ENCODE measurements at places on chromosomes 7 and 10.

DNA sequence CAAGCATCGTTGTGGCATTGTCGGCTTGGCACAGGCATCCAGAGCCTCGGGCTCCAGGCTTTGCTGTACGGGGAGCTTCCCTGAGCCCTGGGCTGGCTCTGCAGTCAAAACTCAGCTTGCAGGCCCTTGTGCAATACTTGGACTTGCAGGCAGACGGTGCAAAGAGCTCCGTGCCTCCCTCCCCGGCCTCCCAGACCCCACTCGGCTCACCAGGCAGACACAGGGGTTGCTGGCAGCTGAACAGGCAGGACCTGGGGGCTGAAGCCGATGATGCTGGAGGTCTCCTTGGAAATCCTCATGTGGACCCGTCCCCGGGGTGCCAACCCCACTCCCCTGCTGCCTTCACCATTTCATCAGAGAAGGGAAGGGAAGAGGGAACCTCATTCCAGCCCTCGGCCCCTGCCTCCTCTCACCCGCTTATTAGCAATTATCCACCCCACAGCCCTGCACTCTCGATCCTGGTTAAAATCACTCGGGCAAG, 59.6 kb upstream of the GNA12 start:
- DNase-seq: no peak

DNA sequence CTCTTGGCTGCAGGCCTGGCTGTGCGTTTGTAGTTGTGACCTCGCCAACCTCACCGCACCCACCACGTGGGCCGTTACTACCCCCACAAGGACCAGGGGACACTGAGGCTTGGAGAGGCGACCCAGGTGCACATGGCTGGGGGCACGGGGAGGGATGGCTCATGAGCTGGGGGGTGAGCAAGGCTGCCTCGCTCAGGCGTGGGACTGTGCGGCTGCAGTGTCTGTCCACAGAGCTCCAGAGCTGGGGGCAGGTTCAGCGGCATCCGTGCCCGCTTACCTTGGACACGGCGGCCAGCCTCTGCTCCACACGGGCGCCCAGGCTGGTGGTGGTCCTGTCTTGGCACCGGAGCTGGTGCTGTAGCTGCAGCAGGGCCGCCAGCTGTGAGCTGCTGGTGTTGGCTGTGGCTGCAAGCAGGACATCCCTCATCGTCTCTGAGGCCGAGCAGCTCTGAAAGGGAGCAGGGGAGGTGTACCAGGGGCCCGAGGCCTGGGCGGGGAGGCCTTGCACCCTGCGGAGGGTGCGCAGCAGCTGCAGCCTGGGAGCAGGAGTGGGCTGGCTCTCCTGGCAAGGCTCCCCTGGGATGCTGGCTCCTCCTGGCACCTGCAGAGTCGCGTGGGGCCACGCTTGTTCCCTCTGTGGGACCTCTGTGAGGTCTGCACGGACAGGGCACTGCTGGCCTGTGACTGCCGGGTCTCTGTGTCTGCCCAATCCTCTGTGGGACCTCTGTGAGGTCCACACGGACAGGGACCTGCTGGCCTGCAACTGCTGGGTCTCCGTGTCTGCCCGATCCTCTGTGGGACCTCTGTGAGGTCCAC, 60.0 kb upstream of the NKX6-2 start:
- DNase-seq: no peak

GRCh38 chr7:146116521-146117222, at the start of gene CNTNAP2:
TSS of gene CNTNAP2 (plus strand) at chr7:146116801. CDS start at chr7:146116877, 76 bp downstream.
- no peak for DNase-seq

GRCh38 chr10:83432261-83433045, 706.9 kb upstream of the GHITM start:
- no peak for DNase-seq

DNA sequence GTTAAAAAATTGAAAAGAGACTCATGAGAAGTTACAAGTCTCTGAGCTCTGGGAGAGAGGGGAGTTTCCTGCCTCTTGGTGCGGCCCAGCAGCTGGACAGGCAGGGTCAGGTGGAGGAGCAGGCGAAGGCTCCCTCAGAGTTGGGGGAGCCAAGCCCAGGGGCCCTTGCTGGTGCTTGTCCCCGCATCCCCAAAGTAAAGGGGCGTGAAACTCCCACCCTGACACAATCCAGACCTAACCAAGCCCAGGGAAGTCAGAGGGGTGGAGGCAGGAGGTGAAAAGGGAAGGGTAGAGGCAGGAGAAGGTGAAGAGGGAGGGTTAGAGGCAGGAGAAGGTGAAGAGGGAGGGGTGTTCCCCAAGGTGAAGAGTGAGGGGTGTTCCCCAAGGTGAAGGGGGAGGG, 322.8 kb downstream of the GLRX3 start:
- DNase-seq: no peak

GRCh38 chr10:120181154-120181553, 275.9 kb upstream of the PLPP4 start:
- DNase-seq: no peak

- no peak for DNase-seq
Observed at GRCh38 chr7:3867863-3868262, 566.8 kb downstream of the SDK1 start.

DNA sequence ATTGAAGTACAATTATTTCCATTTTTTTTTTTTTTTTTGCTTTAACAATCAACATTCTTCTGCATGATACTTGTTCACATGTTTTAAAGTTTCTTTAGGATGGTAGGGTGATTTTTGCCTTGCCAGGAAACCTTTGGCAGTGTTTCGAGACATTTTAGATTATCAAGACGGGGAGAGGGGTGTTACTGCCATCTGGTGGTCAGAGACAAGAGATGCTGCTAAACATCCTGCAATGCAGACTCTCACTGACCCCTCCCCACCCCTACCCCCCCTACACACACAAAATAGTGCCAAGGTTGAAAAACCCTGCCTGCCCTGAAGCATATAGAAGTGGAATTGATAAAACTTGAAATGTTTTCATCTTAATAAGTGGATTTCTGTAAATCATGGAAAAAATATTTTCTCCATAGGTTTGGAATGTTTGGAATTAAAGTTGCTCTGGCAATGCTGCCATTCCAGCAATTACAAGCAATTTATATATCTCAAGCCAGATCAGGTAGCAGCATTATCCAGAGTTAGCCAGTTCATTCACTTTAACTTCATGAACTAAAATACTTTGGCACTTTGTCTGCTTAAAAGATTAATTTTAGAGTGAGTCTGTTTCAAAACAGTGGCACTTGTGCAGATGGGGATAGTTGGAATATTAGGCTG, 62.1 kb downstream of the SDHAF3 start:
- DNase-seq: peak; percentile 62

DNA sequence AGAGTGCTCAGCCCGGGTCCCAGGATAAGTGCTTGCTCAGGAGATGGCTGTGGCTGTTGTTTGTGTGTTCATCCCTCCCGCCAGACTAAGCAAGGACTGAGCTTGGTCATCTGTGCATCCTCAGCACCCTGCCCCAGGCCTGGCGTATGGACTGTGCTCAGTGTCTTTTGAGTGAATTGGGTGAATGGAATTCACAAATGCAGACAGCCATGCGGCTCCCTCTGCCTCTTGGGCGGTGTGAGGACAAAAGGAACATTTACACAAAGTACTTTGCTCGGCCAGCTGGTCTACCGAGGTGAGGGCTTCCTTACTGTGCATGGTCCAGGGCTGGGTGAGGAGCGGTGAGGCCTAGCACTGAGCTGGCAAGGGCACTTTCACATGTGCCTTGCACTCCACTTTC, 120.2 kb downstream of the CDH23 start:
- no peak for DNase-seq

DNA sequence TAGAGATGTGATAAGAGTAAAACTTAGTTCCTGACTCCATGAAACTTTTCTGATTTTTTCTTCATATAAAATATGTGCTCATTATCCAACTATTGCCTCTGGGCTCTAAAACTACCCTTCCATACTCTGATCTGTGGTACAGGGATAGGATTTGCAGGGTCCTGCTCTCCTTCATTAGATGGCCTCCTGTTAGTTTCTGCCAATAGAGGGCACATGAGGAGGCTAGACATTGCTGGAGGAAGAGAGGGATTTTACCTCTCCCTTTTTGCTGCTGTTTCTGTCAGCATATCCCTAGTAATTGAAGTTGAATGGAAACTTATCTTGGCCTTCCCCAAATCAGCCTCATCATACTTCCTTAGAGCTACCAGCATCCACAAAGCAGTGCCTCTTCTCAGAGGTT, 269.4 kb downstream of the NXPH1 start:
- DNase-seq: no peak

- peak; percentile 49 for DNase-seq
Observed at GRCh38 chr7:8190119-8190895, 71.7 kb downstream of the ICA1 start.

DNA sequence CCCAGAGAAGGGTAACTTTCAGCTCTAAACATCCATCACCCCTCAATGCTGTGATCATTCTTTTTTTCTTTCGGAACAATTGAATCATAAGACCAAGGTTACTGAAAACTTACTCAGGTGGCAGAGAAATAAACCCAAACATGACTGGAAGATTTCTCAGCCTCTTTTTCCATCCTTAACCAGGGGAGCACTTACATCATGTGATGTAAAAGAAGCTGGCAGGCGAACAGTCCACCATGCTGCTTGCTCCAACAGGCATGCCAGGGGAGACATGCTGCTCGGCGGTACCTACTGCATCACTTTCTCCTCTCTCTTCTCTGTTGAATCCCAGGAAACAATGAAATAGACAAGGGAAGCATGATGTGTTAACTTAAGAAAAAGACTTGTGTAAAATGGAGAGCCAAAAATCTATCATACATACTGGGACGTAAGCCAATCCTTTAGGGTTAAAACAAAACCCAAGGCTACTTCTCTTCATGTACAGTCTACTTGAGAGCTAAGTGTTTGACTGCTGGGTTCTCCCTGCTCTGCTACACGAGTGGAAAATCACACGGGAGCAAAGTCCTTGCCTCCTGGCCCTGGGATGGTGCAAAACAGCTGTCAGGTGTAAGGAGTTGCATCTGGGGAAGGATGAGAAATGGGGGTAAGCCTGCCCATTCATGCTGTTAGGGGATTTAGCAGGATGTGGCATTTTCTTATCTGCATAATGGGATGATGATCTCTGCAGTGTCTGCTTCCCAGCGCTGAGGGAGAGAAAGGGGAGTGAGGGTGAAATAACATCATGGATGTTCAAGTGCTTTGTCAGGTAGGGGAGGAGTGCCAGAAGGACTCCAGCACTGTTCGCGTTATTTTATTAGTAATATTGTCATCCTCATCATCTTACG, 64.3 kb upstream of the ZNF438 start:
- no peak for DNase-seq
